ENCODE measurements at places on chromosomes 13 and 19.

GRCh38 chr19:27765912-27766725, 1446.8 kb downstream of the UQCRFS1 start:
- no peak for DNase-seq

DNA sequence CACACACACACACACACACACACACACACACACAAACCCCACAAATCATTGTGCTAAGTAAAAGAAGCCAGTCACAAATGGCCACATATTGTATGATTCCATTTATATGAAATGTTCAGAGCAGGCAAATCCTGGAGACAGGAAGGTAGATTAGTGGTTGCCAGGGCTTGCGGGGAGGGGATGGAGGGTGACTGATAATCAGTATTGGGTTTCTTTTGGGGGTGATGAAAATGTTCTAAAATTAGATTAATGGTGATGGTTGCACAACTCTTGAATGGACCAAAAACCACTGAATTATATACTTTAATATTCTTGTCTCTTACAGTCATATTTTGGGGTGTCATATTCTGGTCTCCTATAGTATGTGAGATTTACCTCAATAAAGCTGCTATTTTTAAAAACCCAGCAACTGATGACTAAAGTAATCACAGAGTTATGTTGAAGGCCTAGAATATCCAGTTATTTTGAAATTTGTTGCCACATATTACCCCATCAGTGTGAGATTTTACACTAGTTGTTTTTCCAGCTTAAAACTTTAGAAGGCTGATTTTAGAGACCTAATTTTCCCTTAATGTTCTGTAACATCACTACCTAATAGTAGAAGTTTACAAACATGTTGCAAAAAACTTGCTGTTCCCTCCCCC, 20.3 kb downstream of the FLT1 start:
- no peak for DNase-seq

DNA sequence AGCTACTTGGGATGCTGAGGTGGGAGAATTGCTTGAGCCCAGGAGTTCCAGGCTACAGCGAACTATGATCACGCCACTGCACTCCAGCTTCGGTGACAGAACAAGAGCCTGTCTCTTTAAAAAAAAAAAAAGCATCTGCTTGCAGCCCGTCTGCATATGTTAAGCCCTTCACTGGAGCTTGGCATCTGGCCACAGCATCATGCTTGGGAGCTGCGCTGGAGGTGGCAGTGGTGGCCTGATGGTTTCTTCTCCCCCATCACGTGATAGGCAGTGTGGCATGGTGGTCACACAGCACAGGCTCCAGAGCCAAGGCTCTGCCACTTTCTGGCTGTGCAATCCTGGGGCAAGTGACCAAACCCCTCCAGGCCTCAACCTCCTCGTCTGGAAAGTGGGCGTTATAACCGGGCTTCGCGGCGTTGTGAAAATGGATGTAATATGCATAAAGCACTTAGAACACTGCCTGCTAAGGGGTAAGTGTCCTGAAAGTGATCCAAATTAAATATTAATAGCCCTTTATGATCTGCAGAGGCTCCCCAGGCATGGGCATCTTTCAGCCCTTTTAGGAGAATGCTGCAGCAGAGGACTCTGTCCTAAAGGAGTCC, 24.4 kb downstream of the MARK4 start:
- DNase-seq = no peak

- no peak for DNase-seq
Measured at GRCh38 chr19:17993076-17993813, 14.7 kb upstream of the ARRDC2 start.

DNA sequence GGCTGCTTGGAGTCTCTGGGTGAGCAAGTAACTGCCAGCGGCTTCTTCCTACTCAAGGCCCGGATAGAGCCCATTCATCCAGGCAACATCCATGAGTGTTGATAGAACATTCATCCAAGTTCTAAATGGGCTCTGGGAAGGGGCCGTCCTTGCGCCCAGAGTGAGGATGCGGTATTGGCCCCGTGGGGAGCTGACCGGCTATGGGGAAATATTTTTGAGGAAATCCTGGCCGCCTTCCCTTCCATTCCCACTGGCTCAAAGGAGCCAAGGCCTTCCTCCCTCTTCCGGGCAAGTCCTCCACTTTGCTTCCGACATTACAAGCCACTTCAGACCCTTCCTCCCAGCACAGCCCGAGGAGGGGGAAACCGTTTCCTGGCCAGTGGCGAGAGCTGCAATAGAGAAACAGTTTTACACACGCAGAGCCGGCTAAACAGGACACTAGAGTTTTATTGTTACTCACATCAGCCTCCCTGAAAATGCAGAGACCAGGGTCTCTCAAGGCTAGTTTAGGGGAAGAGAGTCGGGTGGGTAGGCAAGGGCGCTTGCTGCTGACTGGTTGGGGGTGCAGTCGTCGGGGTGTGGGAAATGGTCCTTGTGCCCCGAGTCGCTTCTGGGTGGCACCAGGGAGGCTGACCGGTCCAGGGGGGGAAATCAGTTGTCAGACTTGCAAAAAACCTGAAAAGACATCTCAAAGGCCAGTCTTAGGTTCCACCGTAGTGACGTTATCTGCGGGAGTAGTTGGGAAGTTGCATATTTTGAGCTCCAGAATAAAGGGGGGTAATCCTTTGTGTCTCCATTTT, 37.5 kb downstream of the C13orf46 start:
- DNase-seq = no peak

GRCh38 chr19:51786646-51787494, 8.1 kb upstream of the FPR3 start:
- DNase-seq = no peak

DNA sequence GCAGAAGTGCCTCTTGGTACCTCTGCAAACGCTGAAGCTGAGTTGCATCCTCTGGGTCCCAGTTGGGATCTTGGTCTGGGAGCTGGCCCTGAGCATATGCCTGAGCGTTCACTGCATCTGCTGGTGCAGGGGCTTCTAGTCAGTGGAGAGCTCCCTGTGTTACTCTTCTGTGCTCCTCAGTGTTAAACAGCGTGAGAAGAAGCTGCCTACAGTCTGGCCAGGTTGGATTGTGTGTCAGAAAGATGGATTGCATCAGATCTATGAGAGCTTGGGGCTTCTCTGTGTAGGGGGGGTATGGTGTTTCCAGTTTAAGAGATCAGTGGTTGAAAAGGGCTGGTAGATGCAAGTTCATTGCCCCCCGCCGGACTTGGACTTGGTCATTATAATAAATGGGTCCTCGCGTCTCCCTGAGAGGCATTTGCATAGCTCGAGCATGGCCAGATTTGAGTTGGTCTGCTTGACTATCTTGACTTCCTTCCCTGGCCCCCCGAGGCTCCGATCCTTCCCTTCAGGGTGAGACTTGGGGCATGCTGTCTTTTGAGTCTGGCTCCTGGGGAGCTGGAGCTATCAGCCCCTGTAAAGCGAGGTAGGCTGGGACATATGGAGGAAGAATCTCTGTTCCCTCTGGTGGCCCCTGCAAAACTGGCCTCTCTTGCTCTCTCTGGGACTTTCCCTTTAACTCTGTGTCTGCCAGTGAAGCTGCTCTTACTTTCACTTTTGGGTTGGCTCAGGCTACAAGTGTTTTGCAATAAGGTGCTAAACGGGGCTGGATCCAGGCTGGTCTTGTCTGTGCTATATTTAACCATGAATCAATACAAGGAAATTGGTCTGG, 52.9 kb downstream of the OR10H4 start:
- DNase-seq = no peak

- DNase-seq = no peak
Measured at GRCh38 chr19:58466089-58466759, 656 bp upstream of the ZNF324 start.

DNA sequence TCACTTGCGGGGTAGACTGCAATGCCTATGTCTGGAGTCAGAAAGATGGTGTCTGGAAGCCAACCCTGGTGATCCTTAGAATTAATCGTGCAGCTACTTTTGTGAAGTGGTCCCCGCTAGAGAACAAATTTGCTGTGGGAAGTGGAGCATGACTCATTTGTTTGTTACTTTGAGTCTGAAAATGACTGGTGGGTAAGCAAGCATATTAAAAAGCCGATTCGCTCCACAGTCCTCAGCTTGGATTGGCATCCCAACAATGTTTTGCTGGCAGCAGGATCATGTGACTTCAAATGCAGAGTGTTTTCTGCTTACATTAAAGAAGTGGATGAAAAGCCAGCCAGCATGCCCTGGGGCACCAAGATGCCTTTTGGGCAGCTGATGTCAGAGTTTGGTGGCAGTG, 9.5 kb upstream of the ERVV-1 start:
- DNase-seq = no peak

- DNase-seq = no peak
Measured at GRCh38 chr13:49571299-49572240, 13.8 kb downstream of the RCBTB1 start.

DNA sequence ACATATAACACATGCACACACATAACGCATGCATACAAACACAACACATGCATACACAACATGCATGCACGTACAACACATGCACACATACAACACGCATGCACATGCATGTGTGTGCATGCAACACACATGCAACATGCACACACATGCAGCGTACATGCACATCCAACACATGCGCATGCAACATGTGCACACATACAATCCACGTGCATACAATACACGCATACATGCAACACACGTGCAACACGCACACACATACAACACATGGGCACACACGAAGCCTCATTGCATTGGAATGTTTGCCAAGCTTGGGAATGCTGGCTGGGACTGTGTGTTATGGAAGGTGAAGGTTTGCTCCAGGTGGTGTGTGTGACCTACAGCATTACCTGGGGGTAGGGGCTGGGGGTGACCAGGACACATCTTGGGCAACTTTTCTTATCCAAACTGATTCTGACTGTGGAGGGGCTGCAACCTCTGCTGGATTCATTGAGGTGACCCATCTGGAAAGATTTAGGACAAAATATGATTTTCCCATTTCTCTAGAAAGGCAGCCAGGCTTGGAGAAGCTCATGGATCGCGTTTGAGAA, 58.9 kb downstream of the SPACA7 start:
- no peak for DNase-seq

DNA sequence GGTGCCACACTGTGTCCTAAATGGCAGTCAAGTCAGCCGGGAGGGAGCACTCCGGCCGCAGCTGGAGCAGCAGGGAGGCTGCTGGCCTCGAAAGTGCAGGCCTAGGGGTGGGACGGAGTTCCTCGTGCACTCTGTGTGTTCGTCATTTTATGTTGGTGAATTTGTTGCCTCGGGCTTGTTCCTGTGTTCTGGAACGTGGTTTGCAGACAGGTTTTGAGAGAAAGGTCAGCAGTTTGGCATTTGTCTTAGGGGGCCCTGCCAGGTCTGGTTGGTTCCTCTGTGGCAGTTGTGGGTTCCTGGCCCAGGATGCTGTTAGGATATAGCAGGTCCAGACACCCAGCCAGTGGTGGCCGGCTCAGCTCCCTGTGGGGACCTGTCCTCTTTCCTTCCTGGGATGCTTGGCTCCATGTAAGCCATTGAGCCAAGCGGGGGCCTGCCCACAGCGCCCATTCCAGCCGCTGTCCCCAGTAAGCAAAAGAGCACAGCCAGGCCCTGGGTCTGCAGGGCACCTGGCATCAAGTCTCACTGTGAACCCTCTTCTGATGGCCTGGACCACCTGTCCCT, 30.0 kb downstream of the MPHOSPH8 start:
- no peak for DNase-seq

DNA sequence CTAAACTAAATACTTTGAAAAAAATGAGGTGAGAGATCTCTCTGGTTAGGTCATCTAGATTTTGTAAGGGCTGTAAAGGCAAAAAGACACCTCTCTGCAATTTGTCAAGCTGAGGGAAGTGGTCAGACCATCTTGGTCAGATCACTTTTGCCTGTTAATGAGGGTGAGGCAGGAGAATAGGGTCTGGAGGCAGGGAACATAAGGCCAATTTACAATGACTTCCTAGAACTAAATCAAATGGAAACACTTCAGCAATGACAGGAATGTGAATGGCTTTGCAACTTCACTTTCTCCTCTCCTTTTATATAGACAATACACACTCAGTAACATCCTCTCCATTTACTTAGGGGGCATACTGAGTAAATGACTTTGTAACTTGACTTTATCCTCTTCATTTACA, 1653.4 kb downstream of the SLITRK5 start:
- no peak for DNase-seq

GRCh38 chr19:11257846-11258380, 4.4 kb downstream of the DOCK6 start:
- no peak for DNase-seq

DNA sequence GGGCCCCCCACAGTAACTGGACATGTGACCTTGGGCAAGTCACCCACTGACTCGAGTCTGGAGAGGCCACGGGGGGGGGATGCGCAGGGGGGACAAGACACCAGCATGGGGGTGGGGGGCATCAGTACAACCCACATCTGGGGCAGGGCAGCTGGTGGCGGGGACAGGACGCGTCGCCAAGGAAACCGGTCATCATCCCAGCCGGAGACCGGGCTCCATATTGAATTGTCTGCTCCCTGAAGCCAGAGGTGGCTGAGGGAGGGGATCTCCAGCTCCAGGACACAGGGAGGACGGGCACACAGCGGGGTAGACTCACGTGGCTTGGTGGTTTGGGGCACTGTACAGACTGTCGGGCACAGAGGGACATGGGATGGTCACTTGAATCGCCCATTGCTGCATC, 11.4 kb downstream of the ONECUT3 start:
- no peak for DNase-seq

DNA sequence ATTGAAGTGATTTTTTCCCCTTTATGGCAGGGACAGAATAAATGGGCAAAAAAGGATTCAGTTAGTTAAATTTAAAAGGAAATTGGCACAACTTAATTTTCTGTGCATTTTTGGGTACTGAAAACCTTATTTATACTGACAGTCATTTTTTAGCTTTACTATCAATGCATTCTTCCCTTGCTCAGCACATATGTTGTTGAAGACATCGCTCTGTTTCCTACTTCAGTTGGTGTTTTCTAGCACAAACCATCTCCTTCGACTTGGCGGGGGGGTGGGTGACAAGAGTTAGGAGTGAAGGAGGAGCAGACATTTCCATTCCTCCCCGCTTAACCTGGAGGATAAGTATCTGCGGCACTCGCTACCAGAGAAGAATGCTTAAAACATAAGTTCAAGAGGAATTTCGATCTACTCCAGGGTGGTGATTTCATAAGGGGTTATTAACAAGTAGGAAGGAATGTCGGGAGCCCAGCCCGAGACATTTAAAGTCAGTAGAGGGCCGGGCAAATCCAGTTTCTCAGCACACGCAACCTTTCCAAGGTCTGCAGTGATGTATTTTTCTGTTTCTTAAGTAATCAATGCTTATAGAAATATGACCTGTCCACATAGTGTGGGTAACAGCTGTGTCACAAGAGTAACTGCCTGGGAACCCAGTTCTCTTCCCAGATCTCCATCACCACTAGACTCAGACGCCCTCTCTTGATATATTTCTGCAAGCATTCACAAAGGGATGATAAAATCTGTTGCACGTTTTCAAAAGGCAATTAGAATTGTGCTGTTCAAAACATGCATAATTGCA, 525.8 kb downstream of the MYO16 start:
- no peak for DNase-seq

DNA sequence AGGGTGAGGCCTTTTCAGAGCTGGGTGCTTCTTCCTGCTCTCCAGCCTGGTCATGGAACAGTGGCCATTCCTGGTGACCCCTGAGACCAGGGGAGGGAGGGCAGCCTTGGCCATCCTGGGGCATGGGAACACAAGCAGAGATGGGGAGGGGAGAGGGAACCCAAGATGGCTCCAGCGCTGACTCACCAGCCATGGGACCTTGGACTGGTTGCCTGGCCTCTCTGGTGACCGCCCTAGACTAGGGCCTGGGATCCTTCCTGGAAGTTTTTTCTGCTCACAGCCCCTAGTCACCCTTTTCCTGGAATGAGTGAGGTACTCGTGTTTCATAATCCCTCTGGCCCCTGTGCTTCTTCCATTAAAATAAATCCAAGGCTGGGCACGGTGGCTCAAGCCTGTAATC, 3.3 kb upstream of the OPA3 start:
- DNase-seq = no peak
